CD4-positive, alpha-beta T cell treated with Interleukin-15 for 4 hours (primary cell): ENCODE measurements at places on chromosomes 12 and 14.

DNA sequence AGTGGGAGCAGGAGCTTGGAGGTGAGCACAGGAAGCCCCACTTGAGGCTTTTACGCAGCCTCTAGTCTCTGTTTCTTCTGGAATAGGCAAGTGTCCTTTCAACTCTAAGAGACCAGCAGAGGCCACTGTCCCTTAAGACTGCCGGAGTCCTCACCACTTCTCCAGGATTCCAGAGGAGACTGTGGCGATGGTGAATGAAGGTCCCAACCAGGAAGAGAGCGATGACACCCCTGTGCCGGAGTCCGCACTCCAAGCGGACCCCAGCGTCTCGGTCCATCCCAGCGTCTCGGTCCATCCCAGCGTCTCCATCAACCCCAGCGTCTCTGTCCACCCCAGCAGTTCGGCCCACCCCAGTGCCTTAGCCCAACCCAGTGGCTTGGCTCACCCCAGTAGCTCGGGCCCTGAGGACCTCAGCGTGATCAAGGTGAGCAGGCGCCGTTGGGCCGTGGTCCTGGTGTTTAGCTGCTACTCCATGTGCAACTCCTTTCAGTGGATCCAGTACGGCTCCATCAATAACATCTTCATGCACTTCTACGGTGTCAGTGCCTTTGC, 442 bp downstream of the FLVCR2 start:
- DNase-seq: no peak

GRCh38 chr12:4137441-4137840, 136.1 kb upstream of the CCND2 start:
- DNase-seq: no peak

- DNase-seq: no peak
These were observed 108.8 kb downstream of the MYF5 start for GRCh38 chr12:80825506-80825905.

- DNase-seq: no peak
These were observed 445.0 kb downstream of the GXYLT1 start for GRCh38 chr12:41699658-41700057.

DNA sequence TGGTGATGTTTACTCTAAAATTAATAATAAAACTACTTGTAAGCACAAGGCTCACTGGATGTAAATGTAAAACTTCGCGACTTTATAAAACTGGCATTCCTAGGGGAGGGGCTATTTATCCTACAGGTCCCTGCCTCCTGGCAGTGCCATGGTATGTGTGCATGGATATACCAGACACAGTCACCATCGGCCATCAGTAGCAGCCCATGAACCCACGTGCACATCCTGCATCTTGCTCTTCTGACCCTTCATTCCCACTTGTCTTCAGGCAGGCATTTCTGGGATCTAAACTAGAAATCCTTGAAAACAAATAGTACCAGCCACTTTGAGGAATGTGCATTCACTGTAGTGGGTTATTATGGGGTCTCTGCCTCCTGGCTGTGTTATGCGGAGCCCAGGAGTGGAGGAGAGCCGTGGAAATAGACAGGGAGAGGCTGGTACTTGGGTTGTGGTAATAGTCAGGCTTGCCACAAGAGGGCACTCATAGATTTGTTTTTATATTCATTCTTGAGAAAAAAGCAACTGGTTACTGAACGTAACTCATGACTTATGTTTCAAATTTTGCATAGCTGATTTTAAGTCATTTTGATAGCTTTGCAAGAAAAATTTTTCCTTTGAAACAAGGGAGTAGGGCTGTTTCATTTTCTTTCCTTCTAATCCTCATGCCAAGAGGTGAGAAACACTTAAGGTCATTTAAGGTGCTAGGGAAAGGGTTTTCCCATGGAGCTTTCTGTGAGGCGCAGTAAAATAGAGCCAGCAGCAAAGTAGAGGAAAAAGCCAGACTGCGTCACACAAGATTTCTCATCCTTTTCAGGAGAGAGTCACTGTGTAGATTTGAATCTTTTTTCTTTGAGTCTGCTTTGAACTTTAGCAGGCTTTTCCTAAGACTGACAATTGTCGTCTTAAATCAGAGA, 17.4 kb upstream of the GALNT16 start:
- DNase-seq: peak; percentile 52

DNA sequence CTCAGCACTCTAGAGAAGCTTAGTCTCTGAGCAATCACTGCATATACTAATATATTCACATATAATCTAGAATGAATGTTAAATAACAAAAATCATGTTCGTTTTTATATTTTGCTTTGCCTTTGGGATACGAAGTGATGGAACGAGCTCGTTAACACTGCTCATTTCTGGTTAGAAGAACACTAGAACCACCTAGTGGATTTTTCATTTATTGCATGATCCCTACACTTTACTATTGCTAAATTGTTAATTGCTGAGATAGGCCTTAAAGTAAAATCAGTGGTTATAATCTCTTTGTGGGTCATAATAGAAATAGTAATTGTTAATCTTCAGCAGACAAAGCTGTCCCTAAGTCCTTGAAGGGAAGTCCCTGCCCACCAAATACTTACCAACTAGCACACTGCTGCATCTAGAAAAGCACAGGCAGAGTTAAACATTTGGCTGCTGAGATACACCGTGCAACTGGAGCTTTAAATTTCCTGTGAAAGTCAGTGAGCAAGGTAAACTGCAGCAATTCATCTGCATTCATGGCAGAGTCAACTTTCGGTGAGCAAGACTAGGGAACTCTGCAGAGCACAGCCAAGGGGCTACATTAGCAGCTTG, 353.7 kb downstream of the APAF1 start:
- peak; percentile 3 for DNase-seq

DNA sequence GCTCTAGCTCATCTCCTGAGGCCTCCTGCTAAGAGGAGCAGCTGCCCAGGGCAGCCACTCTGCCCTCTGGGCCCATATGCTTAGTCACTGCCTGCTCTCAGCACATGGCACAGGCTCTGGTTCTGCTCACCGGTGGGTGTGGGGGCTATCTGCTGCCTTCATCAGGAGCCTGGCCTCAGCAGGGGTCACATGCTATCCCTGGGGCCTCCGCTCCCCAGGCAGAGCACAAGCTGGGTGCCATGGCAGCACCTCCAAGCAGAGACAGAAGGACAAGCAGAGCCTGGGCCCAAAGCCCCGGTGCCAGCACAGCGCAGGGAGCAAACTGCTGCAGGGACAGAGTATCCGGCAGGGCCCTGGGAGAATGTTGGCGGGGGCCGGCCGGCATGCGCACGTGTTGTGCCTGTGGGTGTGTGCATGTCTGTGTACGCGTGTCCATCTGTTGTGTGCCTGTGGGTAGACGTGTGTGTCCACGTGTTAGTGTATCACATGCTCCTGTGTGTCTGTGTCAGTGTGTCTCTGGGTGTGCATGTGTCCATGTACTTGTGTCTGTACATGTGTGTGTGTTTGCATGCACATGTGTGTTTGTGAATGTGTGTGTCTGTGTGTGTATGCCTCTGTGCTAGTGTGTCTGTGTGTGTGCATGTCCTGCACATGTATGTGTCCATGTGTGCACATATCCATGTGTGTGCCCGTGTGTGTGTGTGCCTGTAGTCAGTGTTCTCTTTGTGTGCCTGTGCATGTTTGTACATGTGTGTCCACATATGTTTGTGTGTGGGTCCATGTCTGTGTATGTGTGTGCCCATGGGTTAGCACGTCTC, 326.9 kb downstream of the TMEM121 start:
- DNase-seq: no peak

DNA sequence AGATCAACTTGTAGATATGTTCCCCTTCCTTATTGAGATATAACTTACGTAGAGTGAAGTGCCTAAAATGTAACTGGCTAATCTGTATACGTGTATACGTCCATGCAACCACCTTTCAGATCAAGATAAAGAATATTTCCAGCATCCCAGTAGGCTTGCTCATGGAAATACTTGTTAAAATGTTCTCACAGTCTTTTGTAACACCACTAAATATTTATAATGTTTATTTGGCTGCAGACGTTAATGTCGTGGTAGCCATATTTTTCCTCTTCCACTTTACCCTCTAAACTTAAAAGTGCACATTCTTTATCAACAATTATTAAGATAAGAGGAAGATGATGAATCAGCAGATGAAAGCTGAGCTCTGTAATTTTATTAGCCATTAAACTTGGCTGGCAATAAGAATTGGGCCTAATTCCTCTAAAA, 447.4 kb downstream of the AEBP2 start:
- DNase-seq: no peak

DNA sequence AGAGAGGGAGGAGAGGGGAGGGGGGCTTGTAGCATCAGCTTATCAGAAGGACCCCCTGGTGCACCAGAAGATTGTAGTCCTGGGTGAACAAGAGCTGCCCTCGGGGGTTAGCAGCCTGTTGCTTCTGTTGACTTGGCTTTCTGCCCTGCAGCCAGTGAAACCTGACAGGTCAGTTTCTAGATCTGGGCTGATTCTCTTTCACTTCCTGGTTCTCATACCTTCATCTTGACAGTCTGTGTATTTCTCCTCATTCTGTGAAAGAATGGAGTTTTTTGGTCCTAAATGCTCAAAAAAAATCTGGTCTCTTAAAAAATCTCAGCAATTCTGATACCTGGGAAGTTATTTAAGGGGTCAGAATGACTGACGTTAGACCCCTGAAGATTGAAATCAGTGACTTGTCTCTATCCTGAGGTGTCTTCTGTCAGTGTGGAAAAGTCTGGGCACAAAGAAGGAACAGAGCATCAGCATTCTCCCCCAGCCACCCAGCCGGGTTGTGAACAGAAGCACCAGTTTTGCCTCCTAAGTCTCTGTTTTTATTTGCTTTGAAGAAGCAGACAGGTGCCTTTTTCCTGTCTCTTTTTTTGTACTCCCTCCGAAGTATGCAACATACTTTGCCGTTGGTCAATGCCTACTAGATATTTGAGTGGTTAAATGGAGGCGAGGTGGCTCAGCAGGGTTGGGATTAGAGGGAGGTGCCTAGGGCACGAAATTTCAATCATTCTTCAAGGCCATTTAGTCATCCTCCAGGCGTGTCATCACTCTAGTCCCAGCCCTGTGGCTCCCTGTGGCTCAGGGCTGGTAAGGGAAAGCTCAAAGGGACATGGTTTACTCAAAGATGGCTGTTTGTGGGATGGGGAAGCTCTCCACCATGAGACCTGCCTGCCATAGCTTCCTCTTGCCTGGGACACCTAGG, 24.0 kb downstream of the TTC9 start:
- no peak for DNase-seq

GRCh38 chr12:83827860-83828259, 1084.7 kb downstream of the SLC6A15 start:
- no peak for DNase-seq
